ENCODE measurements at places on chromosomes 5 and 9.

DNA sequence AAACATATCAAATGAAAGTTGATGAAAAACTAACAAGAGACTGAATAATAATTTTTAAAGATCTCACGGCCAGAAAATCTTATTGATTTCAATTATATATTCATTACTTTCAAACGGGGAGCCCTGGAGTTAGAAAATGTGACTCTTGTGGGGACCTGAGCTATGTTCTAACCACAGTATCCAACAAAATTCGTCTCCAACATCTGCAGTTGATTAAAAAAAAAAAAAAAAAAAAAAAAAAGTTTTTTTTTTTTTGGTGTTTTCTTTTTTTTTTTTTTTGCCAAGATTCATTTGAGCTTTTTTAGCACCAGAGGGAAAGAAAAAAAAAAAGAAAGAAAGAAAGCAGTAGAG lies 144.3 kb upstream of the PIK3R1 start:
- no peak for DNase-seq

DNA sequence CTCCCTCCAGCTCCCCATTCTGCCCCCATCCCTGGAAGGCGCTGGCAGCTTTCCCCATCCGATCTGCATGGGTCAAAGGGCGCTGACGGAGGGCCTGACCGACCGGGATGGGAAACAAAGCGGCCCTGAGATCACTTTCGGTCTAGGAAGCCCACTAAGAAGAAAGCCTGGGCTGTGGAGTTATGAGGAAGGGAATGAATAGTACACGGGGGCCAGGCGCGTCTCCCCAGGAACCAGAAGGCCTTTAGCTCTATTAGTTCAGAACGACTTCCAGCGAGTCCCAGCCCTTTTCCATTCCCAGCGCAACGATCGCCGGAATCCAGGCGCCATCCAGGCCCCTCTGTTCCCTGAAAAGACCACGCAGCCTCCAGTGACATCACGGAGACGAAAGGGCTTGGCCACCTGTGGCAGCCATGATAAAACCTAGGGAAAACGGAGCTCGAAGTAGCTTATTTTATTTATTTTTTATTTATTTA lies 70.1 kb upstream of the CCDC180 start:
- DNase-seq = no peak

DNA sequence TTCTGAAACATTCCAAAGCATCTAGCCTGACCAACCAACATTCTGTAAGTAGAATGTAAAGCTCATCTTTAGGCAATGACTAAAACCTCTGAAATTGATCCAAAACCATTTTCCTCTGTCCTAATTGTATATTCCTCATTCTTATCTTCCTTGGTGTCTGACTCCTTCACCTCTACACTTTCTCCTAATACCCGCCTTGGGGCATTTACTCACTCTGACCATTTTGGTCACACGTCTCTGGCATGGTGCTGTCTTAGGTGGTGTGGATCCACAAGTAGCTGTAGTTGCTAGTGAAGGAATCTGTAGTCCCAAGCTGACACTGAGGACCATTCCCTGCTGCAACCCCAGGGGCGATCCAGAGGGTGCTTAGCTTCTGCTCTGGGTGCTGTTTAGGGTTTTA lies 40.8 kb upstream of the LMNB1 start:
- DNase-seq = no peak

GRCh38 chr5:135140446-135141204 lies 106.6 kb upstream of the PITX1 start:
- DNase-seq = no peak

- DNase-seq = no peak
Measured at GRCh38 chr5:64397552-64397951, 108.3 kb upstream of the RGS7BP start.

- no peak for DNase-seq
Measured at GRCh38 chr9:125235804-125236519, 5.2 kb downstream of the HSPA5 start.

- no peak for DNase-seq
Measured at GRCh38 chr9:130381660-130382059, 63.1 kb upstream of the ASS1 start.

DNA sequence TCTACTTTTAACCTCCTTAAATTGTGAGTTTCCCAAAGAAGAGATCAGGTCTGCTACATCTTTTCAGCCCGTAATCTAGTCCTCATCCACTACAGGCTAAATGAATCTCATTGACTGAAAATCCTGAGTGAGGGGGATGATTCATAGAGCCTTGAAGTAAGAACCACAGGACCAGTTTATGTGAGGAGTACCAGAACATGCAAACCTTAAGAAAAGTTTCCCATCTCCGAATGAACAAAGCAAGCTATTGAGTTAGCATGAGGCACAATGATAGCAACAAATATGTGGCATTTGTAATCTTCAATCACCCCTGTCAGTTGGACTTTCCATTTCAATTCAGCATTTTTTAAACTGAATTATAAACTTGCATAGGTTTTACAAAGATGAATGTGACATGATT lies 197.0 kb downstream of the ALDH1A1 start:
- DNase-seq = no peak

GRCh38 chr9:122263699-122264349 lies 816 bp downstream of the RBM18 start:
- DNase-seq = no peak

DNA sequence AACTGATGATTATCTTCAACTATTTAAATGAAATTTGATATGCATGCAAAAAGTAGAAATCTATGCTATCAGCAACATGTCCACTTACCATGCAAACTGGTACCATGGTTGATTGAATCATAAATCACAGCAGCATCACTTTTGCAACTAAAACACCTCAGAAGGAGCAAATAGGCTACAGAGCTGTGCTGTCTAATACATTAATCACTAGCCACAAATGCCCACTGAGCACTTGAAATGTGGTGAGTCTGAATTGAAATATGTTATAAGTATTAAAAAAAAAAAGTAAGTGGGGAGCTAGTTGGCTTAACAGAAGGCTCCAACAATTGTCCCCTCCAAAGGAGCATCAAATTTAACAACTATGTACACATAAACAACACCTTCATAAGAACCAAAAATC lies 112.5 kb downstream of the FAM114A2 start:
- DNase-seq = no peak

DNA sequence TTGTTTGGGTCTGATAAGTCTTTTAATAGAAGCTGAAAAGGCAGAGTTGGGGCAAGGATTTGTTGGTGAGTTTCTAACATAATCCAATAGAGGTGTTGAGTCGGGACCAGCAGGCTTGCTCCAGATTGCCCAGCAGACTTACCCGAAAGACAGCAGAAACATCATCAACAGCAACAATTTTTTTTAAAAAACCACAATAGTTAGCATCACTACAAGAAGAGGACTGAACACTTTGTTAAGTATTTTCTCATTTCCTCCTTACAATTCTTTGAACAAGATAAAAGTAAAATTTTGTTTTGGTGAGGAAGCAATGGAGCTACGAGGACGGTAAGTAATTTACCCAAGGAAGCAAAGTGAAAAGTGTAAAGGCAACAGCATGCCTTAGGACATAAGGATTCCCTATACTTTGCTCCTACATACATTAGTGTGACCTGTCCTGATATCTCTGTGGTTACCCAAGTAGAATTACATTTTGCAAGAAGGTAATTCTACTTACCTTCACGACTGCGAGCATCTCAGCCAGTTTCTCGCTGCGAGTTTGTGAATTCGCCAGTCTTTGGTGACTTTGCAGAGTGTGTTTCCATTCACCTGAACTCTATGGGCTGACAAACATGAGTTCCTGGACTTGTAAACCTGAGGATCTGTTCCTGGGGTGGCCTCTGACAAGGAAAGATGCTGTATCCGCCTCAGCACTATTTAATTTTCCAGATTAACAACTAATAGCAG lies 13.2 kb downstream of the ITK start:
- DNase-seq = peak; percentile 53

DNA sequence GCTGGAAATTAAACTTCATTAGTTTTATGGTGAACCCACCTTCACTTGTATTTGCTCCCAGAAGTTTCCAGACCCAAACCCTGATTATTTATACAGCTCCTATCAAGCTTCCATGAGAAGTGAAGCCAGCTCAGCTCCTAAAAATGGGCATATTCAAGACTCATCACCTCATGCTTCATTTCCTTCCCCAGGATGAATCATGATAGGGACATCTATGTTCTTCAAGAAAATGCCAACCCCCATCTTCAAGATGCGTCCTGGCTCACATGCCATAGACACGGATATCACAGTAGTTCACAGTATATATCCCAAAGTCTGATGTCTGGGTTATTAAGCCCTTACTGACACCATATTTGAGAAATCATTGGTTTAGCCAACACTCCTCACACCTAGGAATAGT lies 217.6 kb downstream of the NPR3 start:
- DNase-seq = no peak

DNA sequence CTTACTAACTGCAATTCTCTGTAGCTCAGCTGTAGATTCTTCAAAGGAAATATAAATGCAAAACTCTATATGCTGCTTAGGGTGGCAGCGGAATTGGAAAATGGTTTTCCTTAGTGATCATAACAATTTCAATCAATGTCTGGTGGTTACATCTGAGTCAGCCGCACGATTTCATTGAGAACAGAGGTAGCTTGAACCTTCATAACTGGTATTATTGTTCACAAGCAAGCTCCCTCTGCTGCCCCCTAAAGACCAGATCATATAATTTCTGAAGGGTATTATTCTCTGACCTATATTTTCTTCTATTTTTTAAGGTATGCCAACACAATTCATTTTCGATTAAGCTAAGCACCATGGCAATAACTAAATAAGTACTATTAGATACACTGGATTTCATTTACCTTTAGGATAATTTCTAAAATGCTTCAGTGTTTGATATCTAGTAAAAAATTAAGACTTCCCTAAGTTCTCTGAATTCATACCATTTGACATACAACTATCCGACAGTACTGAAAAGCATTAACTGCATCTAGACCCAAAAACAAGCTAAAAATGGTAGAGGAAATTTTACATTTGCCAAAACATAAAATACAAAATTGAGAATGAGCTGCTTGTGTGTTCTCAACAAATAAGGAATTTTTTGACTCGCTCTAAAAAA lies 181.1 kb upstream of the SPEF2 start:
- no peak for DNase-seq

GRCh38 chr5:73591698-73592501 lies 26.4 kb downstream of the UTP15 start:
- DNase-seq = no peak

DNA sequence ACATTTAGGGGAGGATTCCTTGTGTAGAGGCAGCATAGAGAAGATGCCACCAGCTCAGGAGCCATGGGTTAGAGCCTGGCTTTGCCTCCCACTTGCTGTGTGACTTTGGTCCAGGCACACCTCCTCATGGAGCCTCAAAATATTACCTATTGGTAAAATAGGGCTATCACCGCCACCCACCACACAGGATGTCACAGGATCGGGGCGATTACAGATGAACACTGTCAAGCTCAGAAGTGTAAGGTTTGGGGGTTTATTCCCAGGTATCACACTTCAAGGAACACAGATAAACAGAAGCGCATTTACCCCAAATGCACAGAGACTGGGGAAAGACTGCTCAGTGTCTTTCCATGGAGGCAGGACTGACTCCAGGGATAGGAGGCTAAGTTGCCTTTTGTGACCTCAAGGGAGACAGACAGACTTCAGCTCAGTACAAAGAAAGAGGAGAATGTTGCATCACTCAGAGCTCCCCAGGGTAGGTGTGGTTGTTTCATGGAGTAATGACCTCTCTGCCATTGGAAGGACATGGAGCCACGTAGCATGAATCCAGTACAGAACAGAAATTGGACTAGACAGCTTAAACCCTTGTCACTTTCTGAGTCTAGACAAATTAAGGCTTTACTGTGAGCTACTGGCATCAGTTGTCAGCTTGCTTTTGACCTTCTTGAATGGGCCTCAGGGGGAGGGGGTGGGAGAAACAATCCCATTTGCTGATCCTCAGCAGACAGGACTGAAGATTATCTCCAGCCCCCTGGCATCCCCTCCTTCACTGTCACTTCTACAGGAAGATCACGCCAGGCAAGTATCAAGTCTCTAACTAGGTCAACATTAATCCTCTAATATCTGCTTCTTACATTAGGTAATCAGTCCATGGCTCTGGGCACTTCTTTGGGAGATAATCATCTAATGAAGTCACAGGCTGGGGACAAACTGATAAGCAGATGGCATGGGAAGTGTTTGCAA lies 6.5 kb downstream of the TRAF1 start:
- no peak for DNase-seq

DNA sequence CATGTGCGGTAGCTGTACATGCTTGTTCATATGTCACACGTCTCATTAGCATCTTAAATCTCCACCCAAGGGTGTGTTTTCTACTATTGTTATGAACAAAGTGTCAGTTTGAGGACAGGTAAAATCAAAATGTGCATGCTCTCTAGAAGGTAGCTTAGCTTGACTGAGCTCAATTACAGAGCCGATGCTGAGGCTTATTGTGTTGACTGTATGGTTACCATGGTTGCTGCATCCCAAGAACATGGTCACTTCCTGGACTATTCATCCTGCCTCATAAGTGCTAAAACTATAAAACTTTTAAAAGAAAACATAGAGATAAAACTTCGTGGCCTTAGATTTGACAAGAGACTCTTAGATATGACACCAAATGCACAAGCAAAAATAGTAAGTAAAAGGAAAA lies 426.1 kb upstream of the CTNND2 start:
- no peak for DNase-seq

DNA sequence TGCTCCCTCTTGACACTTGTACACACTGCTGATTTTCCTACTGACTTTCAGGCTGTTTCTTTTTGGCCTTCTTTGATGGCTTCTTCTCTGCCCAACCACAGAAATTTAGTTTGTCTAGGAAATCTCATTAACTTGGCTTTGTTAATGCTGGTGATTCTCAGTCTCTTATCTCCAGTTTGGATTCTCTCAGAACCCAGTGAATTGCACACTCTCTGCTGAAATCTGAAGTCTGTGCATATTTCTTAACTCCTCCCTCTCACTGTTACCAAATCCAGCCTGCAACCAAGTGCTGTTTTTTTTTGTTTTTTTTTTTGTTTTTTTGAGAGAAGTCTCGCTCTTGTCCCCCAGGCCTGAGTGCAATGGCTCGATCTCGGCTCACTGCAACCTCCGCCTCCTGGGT lies 117.2 kb downstream of the CDC42SE2 start:
- no peak for DNase-seq

DNA sequence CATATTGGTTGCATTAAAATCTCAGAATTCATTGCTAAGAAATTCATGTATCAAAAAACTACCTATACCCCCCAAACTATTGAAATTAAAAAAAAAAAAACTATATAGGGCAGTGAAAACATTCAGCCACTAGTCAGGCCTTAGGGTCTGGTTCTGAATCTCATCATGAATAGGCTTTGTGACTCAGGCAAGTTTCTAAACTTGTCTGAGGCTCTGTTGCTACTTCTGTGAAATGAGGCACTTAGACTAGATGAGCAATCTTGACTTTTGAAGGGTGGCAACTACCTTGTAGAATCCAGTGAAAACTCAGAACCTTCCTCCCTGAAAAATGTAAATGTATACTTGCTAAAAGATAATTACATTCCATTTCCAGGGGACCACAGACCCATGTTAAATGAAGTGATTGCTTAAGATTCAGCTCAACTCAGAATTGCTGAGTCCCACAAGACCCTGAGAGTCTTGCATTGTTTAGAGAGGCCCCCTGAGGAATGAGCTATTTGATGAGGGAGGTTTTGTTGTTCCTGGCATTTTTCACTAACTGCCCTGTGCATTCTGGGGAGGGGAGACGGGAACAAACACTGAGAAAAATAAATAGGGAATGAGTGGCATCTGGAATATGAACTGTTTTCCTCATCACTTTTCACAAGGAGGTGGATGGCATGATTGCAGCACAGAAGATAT lies 29.5 kb downstream of the RAI14 start:
- no peak for DNase-seq

Measured in CD4-positive, alpha-beta T cell treated with Interleukin-1 beta for 1 hour (primary cell).